ENCODE measurements at places on chromosomes 3 and 15.

GRCh38 chr3:61807865-61808276 is 246.5 kb downstream of the PTPRG start:
- peak; percentile 45 for DNase-seq

DNA sequence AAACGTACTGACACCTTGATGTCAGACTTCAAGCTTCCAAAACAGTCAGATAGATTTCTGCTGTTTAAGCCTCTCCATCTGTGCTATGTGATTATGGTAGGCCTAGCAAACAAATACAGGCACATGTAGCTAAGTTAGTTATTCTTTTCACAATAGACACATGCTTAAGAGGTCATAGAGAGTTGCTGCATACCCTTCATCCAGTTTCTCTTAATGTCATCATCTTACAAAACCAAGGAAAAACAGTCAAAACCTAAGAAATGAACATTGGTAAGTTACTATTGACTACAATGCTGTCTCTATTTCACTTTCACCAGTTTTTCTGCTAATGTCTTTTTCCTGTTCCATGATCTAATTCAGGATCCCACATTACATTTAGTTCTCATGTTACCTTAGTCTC is 946.8 kb downstream of the TUSC7 start:
- no peak for DNase-seq

GRCh38 chr3:5645692-5646410 is 458.3 kb downstream of the EDEM1 start:
- DNase-seq: no peak

GRCh38 chr3:187212705-187213104 is 15.4 kb downstream of the RTP1 start:
- DNase-seq: peak; percentile 2

DNA sequence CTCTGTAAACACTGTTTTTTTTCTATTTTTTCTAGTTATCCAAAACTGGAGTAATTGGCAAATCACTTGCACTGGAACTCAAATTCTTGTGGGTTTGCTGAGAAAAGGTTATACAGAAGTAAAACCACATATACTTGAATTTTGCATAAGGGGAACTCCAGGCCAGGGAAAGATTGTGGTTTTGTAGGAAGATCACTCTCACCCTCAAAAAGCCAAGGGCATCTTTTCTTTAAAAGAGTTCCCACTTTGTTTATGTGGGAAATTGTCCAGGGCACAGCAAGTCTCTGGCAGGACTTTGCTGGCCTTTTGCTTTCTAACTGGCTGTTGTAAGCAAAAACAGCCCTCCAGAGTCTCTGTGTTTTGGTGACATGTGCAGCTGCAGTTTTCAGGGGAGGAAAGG is 340.3 kb upstream of the RBMS3 start:
- peak; percentile 34 for DNase-seq

- no peak for DNase-seq
Measured at GRCh38 chr3:64358853-64359252, 133.6 kb upstream of the PRICKLE2 start.

DNA sequence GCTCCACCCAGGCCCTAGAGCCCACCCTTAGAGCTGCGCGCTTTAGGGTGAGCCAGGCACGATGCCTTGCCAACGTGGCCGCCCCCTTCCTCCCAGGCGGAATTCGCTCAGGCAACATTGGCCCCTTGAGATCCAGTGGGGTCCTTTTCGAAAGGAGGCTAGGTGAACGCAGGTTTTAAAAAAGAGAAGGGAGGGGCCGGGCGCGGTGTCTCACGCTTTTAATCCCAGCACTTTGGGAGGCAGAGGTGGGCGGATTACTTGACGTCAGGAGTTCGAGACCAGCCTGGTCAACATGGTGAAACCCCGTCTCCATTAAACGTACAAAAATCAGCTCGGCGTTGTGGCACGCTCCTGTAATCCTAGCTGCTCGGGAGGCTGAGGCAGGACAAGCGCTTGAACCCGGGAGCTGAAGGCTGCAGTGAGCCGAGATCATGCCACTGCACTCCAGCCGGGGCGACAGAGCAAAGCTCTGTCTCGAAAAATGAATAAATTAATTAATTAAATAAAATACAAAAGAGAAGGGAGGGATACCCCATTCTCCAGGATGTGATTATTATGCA is 984 bp upstream of the RPP25 start:
- DNase-seq: no peak

DNA sequence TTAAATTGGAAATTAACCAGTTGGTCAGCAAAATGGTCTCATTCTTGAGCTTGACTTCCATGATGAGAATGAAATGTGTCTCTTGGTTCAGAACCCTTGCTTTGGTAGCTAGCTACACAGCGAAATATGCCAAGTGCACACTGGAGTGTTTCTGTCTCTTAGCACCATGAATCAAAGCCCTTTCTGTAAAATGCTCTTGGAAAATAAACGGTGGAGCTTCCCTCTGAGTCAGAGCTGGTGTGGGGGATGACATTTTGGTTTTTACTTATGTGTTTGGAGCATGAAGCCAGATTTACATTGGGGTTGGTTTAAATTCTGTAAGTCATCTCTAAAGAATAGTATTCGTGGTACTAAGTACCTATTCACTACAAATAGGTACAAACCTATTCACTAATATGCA is 85.1 kb upstream of the NANOGP8 start:
- no peak for DNase-seq

DNA sequence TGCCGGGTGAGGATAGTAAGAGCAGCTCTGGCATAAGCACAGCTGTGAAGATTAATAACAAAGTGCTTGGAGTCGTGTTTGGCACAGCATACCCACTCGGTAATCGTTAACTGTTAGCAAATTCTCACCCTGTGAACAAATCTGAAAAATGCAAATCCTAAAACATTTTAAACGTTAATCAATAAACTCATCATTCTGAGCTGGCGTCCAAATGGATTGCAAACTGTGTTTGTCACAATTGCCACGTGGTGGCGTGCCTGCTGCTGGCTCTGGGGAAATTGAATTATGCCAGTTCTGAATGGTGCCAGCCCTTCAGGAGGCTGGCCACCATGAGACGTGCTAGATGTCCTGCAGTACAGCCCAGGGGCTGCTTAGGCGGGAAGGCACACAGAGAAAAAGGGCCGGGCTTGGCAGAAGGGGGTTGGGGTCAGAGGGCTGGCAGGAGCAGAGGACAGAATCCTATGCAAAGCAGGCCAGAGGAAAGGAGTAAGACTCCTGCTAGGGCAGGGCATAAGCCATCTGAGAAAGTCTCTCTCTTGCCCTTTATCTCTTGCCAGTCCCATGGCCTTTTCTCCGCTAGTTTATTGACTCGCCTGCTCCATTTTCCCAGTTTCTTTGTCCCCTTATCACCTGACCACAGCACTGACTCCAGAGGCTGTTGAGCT is 22.1 kb upstream of the POLG start:
- DNase-seq: no peak

DNA sequence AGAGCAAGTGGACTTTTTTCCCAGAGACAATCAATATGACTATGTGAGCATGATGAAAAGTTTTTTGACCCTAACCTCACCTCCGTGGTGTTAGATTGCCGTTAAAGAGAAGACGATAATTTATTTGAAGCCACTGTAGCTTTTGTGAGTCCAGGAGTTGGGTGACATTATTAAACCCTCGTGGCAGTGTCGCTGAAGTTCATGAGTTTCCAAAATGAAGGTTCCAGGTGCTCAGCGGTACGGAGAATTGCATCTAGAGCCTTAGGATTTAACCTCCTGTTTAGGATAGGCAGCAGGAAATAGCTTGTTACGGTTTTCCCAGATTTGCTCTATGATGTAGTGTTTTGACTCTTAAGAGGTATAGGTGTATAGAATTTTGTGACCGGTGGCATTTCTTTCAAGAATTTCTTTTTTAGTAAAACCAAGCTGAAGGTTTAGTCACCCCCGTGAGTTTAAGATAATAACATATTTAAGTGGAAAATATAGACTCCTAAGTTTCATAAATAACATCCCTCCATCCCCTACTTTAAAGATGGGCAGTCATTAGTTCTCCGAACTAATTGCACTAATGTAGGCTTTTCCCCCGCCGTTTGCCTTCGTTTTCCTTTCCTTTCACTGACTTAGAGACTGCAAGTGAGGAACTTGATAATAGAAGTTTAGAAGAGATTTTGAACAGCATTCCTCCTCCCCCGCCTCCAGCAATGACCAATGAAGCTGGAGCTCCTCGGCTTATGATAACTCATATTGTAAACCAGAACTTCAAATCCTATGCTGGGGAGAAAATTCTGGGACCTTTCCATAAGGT is 2.0 kb downstream of the SMC4 start:
- peak; percentile 70 for DNase-seq

DNA sequence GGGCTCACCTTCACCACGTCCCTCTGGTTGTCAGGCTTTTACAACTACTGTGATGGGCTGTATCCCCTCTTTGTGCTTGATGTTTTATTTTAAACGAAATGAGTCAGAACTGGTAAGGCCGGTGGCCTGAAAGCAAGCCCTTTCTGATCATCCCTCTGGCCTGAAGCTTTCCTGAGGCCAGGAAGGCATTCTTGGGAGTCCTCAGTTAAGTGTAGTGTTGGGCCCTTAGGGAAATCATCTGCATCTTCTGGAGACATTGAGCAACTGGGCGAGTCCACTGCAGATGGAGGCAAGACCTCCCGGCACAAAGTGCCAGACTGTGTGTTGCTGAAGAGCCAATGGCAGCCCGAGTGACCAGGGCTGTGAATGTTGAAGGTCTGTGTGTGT is 33.0 kb upstream of the AMOTL2 start:
- peak; percentile 11 for DNase-seq

DNA sequence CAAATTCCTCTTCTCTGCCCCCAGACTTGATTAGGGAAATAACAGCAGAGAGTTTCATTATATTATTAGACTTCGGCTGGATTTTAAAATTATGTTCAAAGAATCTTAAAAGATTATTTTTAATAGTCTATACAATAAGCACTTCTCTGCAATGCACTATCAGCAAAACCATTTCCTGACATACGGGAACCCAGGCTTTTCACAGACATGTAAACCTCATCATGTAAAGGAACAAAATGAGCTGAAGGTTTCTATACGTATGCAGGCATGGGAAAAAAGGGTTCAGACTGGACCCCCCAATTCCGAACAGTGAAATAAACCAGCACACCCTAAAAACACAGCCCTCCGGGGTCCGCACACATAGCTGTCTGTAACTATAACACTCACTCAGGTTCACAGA is 77.5 kb upstream of the LMOD3 start:
- DNase-seq: no peak

DNA sequence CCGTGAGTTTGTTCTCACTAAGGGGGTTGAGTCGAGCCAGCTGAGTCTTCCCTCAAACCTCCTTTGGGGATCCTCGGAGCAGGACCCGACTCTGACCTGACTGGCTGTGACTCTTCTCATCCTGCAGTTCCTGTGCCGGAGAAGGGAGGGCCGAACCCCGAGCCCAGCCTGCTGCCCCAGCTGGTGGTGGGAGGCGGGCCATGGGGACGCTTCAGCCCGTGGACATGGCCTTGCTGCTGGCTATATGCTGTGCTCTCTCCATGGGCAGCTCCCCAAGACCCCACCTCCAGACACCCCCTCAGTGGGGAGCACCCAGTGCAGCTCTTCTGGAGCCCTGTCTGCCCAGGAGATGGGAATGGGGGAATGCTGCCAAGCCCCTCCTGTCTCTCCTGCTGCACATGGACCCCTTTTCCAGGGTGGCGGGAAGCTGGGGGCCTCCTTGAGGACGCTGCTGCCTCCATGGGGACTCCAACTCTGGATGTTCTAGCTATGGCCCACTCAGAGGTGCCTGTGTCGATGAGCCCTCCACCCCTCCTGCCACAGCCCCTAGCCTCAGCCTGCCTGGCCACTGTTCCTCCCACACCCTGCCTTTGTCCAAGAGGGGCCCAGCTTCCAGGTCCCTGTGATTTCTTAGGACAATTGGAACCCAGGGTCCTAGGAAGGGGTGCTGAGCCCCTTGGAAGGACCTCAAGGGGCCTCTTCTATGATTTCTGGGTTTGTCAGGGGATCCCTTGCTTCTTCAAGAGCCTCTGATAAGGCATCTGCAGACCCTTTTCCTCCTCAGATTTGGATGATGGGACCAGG is 12.8 kb downstream of the C15orf39 start:
- DNase-seq: no peak

- DNase-seq: peak; percentile 5
Measured at GRCh38 chr3:94811836-94812235, 749.0 kb downstream of the NSUN3 start.

DNA sequence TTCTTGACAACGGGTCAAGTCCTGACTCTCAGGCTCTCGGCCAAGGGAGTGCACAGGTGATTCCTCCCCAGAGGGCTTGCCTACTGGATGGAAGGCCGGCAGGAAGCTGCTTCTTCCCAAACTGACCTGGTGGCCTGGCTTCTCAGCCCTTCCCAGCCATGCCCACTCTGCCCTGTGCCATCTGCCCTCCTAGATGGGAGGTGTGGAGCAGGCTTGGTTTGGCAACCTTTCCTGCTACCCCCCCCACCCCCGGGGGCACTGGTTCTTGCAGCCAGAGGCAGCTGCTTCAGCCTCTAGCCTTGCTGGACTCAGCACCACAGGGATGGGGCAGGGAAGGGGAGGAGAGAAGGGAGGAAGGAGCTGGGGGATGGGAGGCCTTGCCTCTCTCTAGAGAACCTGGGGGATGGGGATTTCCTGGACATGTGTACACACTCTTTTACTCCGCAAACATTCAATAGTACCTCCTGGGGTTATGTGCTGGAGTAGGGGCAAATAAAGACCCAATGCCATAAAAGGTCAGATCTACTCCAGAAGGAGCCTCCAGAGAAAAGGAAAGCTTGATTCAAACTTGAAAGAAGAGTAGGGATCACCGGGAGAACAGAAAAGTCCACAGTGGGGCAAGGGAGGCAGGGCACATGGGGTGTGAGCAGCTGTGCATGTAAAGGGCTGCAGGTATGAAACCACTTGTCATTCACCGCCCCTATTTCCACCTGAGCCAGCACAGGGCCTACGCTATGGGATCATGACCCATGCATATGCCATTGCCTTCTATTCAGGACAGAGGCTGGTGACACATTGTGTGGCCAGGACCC is 4.2 kb upstream of the DAPK2 start:
- DNase-seq: no peak

- no peak for DNase-seq
Measured at GRCh38 chr3:128983293-128984069, 10.4 kb downstream of the CFAP92 start.

DNA sequence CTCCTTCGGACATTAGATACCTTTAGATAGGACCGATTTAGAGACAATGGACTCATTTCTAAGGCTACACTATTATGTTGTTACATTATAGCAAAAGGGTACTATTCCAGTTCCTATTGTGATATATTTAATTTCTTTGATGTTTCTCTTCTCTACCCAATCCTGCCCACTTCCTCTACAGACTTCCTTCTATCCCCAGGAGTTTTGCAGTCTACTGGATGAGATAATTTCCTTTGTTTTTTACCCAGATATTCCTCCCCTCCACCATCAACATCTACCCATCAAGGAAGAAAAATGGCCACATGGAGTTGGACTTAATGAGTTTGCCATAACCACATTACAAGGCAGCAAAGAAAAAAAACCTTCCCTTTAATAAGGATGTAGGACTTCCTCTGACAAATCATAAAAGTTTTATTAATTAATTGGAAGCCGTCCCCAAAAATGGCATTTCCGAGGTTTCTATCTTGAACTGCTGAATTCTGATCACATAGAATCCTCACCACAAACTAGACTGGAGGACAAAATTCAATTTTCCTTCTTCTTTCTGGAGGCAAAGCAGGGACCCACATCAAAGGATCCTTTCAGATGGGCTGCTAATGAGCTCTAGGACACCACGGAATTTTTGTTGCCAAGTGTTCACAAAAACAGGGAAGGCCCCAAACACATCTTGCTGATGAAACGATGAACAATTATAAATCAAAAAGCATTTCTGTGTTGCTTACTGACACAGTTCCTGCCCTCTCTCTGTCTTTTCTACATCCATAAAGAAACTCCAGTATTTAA is 33.4 kb downstream of the FRMD4B start:
- no peak for DNase-seq

Measured in umbilical cord (tissue), 2 donors.